CD4-positive, alpha-beta memory T cell (primary cell): ENCODE measurements at places on chromosomes 2 and 18.

DNA sequence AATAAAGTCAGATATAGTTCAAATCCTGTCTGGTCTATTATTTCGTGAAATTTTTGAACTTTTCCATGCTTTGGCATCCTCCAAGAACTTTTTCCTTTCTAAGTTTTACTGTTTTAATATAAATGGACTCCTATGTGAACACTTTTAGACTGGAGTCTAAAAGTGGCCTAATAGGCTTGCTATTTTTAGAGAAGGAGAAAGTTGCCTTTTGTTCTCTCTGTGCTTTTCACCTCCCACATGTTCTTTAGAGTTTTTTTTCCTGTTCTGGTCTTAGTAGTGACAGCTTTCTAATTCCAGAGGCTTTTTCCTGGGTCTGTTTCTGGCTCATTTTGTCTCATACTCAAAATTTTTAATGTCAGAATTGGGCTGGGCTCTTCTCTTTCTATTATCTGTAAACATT is 72.2 kb downstream of the ADAM23 start:
- DNase-seq, result no peak

DNA sequence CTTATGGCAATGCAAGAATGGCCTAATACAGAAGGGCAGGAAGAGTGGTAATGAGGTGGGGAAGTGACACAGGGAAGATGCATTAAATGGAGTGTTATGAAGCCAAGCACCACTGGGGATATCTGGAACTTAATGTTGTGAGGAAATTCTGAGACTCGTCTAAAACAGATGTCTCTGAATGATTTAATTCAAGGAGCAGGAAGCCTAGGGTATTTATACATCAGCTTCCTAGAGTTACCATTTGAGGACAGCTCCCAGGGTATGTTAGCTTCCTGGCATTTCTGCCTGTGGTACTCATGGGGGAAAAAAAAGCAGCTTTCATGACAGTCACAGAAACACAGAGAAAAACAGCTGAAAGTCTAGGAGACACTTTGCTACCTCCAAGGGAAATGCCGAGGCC is 989.5 kb downstream of the CBLN2 start:
- DNase-seq, result no peak

- DNase-seq, result no peak
Observed at GRCh38 chr2:233288663-233289062, 19.0 kb upstream of the SAG start.

DNA sequence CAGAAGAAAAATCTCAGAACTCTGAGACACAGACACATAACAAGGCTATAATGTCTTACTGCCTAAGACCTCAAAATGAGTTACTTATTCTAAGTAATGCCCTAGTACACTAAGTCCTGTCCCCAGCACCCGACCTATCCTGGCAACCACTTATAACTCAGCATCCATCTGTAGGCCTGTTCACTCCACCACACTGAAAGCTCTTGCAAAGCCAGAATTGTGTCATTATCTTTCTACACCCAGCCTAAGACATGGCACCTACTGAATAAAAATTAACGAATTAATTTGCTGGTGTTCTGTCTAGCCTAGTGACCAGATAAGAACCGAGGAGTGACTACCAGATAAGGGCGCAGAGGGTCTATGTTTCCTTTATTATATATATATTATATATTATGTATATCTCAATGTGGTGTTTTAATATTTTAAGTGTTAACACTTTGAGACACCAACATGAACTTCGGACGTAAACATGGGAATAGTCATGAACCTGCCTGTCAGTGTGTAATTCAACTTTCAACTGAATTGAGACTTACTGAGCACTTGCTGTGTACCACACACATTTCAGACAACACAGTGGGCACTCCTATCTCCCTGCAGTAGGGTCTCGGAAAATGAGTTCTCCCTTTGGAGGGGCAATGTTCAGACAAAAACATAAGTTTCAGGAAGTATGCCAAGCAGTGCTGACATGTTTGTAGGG is 27.7 kb downstream of the TMEM131 start:
- DNase-seq, result no peak

GRCh38 chr2:9327873-9328352 is 95.4 kb downstream of the ITGB1BP1 start:
- DNase-seq, result no peak

DNA sequence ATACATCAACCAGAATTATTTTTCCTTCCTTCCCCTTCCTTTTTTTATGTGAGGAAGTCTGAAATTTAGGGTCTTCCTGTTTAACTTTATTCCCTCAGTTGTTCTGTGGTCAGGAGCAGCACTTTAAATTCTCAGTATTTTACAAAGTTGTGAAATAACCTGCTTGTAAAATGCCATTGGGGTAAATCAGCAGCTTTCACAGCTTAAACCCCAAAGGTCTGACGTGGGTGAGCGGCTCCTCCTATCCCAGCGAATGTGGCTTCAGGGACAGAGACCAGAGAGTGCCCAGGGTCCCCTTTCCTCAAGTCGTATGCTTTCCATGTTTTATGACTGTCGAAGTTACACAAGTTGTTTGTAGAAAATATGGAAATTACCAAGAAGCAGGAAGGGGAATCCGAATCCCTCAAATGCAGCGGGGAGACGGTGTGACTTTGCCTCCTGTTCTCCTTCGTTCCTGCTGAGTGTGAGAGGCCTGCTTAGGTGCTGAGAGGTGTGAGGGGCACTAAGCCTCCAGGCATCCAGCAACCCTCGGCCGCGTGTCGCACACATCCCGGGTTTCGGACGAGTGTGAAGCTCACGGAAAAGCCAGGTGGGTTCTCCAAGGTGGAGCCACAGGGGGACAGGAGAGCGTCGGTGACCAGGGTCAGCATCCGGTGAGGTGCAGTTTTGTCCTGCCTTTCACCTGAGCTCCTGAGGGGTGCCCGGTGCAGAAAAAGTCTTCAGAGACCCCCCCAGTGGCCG is 10.8 kb upstream of the KCNG2 start:
- DNase-seq, result no peak

DNA sequence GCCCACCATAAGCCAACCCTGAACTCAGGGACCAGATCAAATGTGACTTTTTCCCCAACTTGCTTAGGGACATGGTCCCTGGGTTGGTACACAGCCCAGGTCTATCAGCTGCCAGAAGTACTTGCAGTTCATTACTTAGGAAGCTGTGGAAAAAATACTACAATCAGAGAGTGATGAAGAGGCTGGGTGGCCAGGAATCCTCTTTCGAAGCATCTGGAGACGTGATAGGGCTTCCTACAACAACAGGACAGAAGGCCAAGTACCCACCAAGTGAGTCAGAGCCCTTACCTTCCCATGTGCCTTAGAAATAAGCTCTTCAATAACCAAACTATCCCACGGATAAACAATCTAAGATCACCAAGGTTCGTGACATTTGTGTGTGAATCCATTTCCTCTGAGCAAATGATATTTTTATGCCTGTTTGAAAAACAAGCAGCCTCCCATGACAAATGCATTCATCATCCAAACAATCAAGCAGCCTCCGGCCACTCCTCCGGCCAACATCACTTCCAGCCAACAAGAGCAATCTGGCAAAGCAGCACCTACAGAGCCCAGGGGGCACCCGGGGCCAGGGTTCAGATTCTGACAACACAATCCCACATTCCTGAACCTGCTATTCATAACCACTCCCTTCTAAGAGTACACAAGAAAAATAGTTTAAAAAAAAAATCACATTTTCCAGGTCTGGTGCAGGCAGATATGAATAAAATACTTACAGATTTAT is 26.4 kb downstream of the TBC1D8 start:
- no peak for DNase-seq

DNA sequence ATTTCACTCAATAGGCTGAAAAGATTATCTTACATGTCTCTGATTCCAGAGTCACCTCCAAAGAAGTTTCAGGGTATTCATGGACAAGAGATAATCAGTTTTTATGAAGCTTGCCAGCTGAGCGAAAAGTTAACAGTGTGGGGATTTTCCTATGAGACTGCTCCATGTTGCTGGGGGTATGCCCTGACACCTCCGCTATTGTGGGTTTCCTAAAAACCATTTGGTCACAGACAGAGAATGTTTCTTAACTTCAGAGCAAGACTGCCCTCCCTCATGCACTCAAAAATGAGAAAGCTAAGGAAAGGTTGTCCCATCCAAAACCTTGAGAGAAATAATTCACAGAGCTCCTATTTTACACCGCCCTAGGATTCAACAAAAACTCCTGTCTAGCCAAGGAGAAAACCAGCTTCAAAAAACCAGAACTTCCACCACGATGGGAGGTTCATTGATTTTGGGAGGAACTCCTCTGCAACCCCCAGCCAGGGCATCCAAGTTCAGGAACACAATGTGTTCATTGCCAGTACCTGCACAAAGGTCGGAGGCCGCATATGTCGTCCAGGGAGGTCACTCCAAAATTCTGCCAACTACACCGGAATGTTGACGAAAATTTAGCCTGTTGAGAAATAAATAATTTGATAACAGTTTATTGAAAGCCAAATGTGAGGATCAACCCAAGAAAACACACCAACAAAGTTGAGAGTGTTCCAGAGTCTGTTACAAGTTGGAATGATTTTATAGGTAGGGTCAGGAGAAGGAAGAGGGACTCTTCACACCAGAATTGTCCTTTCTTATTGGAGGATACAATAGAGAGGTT is 104.3 kb downstream of the SP100 start:
- no peak for DNase-seq

GRCh38 chr2:171568089-171568488 is 45.8 kb downstream of the CYBRD1 start:
- no peak for DNase-seq

DNA sequence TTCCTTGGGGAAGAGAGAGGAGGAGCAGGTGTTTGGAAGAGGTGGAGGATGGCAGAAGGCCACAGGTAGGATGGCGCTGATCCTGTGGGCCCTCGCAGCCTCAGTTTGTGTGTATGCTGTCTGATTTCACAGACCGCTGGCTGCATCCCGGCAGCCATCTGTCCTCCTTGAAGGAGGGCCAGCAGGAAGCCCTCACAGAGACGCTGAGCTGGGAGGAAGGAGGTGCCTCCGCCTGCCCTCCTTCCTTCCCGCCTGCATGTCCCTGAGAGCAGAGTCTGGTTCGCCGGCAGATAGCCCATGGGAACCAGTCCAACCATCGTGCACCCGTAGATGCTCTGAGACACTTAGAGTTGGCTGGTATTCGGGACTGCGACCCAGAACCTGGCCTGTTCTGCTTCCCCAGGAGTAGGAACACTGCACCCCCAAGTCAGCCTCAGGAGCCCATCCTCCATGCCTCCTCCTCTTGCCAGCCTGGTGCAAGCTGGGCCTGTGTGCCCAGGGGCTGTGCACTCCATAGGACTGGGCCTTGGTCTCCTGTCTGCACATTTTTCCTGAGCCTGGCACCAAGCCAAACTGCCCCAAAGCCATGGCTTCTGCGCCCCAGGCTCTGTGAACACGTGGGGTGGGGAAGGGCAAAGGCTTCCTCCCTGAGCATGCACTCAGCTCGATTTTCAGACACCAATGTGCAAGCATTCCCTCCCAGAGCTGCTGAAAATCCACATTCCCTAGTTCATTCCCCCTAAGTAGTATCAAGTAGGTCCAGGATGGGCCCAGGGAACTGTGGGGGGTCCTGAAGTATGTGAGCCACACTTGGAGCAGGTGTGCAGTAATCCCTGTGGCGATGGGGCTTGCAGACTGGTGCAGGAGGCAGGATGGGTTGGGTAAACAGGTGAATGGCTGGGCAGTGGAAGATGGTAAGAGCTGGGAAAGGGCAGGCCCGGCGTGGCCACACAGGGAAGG is 115.6 kb downstream of the SEPTIN10 start:
- no peak for DNase-seq

- DNase-seq, result no peak
Observed at GRCh38 chr18:48376406-48376805, 32.8 kb downstream of the ZBTB7C start.
